NCI-H345 (cell line): ENCODE measurements at places on chromosomes 5 and 9.

GRCh38 chr5:126778675-126779403 is 1.9 kb downstream of the LMNB1 start:
- DNase-seq = no peak

DNA sequence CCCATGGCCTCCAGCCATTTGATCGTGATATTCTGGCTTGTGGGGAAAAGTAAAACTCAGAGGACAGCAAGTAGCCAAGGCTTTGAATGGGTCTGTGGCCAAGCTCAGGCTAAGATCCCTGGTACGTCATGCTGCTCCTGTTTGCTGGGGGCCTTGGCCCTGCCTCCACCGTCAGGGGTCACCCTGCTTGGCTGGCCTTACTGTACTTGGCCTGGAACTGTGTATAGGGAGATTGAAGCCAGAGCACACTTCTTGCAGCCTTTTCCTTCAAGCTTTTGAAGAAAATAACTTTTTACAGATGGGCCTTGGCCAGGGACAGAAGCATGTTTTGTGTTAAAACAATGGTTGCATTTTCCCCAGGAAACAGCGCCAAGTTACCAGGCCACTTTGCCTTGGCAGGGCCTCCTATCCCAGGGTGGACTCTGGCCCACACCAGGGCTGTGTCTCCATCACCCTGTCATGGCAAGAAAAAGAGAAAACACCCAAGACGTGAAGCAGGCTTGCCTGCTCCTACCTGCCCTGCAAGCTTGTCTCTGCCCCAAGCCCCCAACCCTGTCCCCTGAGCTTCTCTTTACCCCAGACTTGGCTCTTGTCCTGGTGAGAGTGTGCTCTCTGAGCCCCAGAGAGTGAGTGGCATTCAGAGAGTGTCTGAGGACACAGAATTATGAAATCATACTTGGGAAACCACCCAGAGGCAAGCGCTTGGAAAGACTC is 286.9 kb downstream of the GADD45G start:
- DNase-seq = no peak

DNA sequence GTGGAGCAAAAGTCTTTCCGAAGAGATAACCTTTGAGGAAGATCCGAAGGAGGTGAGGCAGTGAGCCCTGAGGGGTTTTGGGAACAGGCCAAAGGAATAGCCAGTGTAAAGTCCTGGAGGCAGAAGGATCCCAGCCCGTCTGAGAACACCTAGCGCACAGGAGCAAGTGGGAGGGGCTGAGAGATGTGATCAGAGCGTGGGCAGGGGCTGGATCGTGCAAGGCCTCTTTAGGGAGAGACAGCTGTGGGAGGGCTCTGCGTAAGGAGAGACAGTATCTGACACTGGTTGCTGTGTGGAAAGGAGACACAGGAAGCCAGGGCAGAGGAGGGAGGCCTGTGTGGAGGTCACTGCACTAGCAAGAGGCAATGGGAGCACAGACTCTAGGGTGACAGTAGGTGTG is 68.2 kb downstream of the BARX1 start:
- DNase-seq = no peak

DNA sequence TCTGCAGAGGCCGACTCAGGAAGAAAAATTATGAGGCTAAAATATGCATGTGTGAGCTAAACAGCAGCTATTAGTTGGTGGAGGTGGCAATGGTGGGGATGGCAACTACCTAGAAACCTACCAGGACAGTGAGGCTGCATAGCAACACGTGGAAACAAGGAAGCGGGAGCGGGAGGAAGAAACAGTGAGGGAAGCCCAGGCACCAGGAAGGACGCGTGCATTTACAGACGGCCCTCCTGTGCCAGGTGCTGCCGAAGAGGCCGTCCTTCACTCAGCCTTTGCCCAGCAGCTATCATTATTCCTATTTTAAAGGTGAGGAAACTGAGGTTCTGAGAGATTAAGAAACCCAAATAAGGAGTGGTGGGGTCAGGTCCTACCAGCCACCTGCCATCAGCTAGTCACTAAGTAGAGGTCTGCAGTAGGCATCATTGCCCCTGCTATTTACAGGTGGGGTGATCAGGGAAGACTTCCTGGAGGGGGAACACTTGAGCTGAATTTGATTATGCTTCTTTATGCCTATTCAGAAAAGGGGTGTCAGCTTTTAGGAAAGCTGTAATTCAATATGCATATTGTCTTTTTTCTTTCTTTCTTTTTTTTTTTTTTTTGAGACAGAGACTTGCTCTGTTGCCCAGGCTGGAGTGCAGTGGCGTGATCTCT is 125.3 kb downstream of the CRB2 start:
- DNase-seq = no peak
